ENCODE measurements at places on chromosomes 7 and 10. TPM values are rescaled to one million over a fixed set of nuclear protein-coding genes. Genes with fewer than 3 reads are reported as not detected.

- DNase-seq = no peak
Measured at GRCh38 chr7:73985737-73986141, 42.2 kb upstream of the ELN start.

DNA sequence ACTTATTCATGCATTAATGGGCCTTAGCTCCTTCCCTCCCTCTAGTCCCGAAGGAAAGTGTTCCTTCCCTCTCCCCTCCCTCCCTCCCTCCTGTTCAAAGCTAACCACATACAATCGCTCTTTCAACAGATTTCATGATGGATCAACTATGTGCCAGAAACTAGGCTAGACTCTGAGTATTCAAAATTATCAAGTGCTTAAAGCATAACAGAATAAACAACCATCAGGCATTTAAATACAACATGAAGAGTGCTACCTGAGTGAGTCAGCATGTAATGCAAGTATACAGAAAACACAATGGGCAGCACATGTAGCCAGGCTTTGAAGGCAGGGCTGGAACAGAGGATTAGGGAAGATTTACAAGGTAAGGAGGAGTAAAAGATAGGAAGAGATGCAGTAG, 11.3 kb downstream of the CHCHD3 start:
- DNase-seq = no peak

GRCh38 chr10:48594803-48595538, 9.9 kb downstream of the ARHGAP22 start:
- DNase-seq = no peak

DNA sequence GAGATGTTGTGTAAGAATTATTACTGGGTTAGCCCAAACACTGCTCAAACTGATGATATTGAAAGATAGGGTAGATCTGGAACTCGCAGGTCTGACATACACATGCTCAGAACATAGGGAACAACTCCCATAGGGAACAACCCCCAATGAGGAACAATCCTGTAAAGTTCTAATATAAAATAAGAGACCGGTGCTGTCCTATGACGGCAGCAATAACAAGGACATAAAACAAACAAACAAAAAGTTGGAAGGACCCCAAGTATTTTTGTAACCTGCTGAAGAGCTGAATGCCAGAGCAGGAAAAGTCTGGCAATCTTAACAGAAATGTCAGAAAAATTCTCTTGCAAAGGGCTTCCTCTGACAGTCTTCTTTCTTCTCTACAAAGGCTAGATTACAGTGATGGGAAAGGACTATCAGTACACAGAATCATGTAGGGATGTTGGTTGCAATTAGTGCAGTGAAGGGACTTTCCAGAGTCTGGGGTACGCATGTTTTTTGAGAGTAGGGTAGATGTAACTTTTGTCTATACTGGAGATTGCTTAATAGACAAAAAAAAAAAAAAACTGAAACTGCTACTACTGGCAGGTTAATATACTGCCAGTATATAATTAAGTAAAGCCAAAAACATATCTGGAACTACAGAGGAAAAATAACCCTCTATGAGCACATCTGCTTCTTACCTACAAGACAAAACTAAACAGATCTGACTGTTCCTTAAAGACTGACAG, 35.5 kb downstream of the IDE start:
- DNase-seq = no peak

DNA sequence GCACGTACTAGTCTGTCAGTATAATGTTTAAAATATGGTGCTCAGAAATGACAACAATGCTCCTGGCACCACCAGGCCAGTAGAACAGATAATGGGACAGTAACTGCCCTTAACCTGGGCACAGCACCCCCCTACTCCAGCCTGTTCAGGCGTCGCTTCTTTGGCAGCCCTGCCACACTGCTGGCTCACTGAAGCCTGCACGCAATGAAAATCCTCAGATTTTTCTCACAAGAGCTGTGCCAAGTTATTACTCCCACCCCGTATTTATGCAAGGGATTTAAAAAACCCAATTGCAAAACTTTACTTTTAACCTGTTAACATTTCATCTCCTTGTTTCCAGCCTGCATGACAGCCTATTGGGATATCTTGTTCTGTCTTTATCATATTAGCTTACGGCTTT, 56.6 kb upstream of the LAMB1 start:
- no peak for DNase-seq

DNA sequence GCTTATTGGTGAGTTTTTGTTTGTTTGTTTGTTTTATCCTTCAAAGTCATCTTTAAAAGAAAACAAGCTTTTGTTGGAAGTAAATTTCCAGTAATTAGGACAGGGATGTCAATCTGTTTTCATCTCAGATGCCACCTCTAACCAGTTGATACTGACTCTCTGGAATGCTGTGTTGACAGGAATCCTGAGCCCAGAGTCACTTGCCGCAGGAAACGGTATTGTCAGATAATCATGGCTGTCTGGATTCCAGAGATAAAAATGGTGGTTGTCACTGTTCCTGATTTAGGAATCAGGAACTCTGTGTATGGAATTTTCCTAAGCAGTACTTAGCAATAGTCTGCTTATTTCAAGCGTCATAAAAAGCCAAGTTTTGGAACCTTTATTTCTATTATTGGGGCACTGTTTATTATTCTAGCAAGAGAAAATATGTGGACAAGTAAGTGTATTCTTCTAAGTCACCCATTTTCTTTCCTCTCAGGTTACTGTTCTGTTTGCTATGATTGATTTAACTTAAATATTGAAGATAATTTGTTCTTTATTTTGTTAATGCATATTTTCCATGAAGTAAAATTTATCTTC, 39.2 kb downstream of the CDC123 start:
- DNase-seq = no peak

GRCh38 chr7:137925091-137925490, 76.8 kb downstream of the CREB3L2 start:
- no peak for DNase-seq

DNA sequence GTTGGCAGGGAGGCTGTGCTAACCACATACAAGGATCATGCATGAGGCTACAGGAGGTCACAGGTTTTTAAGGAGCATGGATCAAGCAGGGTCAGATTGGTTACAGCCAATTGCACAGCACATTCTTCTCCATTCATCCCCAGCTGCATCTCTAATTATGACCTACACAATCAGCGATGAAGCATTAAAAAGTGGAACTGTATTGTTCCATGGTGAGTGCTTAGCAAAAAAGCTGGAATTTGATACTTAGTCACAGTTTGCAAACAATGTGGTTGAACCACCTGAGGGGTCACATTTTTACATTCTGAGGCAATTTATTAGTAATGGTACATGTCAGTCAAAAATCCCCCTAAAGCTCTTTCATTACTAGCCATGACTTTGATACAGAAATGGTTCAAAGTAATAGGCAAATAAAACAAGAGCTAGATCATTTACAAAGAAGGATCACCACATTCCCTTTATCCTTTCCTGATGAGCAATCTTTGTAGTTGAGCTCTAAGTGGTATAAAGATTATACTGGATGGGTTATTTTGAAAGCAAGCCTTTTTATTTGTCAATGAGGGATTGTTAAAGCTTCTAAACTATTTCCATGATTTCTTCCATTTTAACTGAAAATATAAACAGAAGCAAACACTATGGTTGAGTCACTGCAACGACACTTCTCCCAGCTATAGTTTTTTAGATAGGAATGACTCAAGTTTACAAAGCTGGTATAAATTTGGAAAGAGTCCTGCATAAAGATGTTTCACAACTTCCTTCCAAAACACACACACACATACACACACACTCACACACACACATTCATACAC, 217.8 kb upstream of the SEMA3A start:
- DNase-seq = peak; percentile 97

DNA sequence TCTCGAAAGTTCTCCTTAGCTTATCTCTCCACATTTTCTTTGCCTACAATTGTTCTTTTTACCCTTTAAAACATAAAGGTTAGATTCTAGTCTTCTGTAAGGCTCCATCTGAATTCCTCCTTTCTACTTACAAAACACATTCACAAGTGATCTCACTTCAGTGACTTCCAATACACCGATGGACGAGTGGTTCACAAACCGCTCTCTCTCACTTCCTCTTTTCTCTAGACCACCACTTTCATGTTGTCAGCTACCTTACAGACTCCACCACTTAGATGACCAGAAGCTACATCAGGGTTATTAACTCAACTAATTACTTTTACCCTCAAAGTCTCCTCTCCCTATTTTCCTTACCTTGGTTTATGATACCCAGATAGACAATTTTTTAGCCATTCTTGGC, 11.8 kb downstream of the MET start:
- no peak for DNase-seq

GRCh38 chr10:133461027-133461426, 7.3 kb downstream of the SCART1 start:
- no peak for DNase-seq

DNA sequence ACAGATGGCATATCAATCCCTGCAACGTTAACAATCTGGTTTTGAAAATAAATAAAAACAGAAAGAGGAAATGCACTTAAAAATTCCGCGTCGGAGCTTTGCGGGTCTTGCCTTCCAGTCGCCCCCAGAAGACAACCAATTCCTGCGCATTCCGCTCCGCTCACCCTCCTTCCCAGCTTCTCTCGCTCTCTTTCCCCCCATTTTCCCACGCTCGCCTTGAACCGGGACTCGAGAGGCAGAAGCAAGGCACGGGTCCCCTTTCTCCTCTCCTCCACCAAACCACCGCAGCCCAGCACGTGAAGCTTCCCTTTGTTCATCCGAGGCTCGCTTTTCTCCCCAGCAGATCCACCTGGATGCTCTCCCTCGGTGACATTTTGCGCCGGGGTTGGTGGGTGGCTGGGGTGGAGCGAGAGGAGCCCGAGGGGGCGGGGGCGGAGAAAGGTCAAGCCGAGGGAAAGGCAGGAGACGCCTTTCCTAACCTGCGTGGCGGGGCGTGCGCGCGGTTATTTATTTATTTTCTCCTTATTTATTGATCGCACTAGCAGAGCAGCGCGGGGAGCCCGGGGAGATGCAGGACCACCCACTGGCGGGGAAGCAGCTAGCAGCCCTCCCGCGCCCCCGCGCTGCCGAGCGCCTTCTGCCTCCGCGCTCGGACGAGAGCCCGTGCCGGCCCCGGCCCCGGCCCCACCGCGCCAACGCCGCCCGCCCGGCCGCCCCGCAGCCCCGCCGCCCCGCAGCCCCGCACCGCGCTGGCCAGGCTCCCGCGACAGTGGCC, at the start of gene KCND2:
Gene KCND2 (plus strand): TSS at position 475 of the 775 bp plus-strand sequence.
- no peak for DNase-seq

DNA sequence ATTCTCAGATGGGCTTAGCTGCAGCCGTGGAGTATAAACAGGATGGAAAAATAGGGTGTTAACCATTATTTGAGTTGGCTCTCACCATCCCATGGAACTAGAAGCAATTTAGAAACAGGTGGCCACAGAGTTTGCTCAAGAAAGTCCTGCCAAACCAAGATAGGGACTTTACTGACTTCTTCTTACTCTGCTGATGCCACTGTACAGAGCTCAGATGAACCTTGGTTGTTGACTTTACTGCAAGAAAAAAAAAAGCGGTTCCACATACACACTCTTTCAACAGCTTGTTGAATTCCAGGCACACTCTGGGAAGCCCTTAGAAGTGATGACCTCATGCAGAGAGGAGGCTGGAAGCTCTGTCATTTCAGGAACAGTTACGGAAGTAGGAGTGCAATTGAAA, 753.4 kb downstream of the NRG3 start:
- DNase-seq = peak; percentile 10

GRCh38 chr10:50232261-50232639, 19.1 kb downstream of the ASAH2 start:
- DNase-seq = no peak

- no peak for DNase-seq
Measured at GRCh38 chr10:129552119-129552518, 85.1 kb downstream of the MGMT start.

DNA sequence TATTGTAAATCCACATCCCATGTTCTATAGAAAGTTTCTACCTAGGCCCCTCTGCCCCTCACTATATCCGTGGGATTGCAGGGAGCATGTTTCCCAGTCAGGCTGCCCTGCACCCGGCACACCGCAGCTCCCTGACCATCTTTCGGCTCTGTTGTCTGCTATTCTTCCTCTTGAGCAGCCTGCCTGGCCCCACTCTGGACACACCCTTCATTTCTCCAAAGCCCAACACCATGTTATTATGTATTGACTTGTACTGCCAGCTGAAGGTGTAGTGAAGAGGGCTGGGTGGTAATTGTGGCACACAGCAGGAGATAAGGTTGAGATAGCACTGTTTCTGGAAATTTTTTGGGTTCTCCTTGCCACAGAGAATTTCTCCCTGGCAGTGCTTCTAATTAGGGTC, 9.8 kb downstream of the LRMDA start:
- no peak for DNase-seq

GRCh38 chr7:107446531-107446930, 23.3 kb upstream of the GPR22 start:
- no peak for DNase-seq

DNA sequence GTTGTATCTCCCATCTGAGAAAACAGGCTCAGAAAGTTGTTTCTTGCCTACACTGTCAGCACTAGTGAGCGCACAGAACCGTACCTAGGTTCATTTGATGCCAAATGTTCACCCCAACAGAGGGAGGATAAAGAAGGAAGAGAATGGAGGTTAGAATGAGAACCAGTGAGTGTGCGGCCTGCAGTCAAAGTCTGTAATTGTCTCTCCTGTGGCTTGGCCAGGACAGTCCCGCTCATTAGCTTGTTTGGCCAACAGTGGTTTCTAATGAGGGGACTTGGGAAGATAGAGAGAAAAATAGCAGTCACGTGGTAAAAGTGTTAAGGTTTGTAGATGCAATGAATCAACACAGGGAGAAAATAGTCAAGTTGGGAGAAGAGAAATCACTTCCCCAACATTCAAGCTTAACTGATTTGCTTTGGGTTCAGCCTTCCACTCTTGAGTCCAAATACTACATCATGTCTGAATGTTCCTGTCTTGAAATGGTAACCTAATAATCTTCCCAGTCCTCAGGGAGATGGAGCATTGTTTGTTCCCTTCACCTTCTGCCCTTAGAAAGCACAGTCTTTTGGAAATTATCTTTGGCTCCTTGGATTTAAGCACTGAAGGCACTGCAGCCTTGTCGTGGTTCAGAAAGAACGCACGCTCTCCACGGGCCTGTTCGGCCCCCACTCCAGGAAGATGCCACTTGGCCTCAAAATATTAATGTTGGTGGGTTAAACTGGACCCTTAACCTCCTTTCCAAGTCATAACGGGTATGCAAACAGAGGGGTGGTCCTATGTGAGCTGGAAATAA, 360.4 kb upstream of the ZNF32 start:
- no peak for DNase-seq

DNA sequence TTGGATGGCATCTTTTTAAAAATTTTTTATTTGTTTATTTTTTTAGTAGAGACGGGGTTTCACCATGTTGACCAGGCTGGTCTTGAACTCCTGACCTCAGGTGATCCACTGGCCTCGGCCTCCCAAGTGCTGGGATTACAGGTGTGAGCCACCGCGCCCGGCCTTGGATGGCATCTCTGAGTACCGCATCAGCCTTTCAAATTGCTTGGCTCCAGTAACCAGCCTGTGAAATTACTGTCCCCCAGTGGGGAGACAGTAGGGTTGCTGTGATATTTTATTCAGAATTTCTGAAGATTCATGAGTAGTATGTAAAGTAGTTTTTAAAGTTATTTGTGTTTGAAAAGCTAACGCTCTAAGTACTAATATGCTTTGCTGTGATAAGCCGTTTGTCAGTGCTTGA, 1.2 kb downstream of the NUB1 start:
- DNase-seq = no peak

Gene JCAD
- total RNA-seq = 7.3 TPM

Gene ANLN
- total RNA-seq = 187 TPM

Gene CFAP43
- 0.14 TPM for total RNA-seq

Gene NPC1L1
- 0.23 TPM for total RNA-seq

Gene ANKRD2
- 6.8 TPM for total RNA-seq

Gene METTL27
- 8.4 TPM for total RNA-seq

Gene TAS2R4
- total RNA-seq = 0.14 TPM

Gene OR6V1
- not detected for total RNA-seq

Gene LMOD2
- total RNA-seq = not detected

Gene LRRC27
- total RNA-seq = 3.1 TPM

Gene SFTPA1
- not detected for total RNA-seq

Gene FZD1
- total RNA-seq = 5.9 TPM

Gene CNNM1
- 0.63 TPM for total RNA-seq

Gene CRHR2
- total RNA-seq = not detected

Measured in epithelial cell of proximal tubule (primary cell).